CD4-positive, CD25-positive, alpha-beta regulatory T cell (primary cell): ENCODE measurements at places on chromosomes 1 and 21.

GRCh38 chr1:17914987-17915386, 159.9 kb downstream of the ACTL8 start:
- DNase-seq = no peak

GRCh38 chr1:87615901-87616300, 287.2 kb downstream of the LMO4 start:
- DNase-seq = no peak

- no peak for DNase-seq
Observed at GRCh38 chr1:192826791-192827546, 18.1 kb downstream of the RGS2 start.

GRCh38 chr1:206005234-206005633, 2.0 kb upstream of the RAB7B start:
- no peak for DNase-seq

DNA sequence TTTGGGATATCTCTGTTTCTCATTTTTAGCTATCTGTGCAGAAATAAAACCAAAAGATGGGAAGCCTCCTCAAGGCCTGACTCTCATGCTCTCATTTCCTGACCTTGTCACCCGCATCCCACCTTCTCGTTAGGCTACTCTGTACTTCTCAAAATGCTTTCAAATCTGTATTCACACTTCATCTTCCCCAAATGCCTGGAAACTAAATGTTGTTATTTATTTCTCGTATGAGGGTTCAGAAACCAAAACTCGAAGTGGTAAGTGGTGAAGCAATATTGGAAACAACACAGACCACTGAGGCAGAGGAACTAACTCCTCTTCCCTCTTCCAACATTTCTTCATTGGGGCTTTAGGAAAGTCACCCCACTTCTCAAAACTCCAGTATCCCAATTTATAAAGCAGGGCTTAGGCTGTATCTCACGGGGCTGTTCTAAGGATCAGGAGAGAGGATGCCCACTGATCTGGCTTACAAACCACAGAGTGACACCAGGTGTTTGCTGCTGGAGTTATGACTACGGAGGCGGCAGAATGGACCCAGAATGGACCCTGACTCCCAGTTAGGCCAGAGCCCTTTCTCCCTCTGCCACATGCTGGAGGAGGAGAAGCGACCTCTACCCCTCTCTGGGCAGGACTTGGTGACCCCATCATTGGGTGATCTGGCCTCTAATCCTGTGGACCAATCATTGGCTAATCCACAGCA, 3.5 kb downstream of the SLAMF7 start:
- DNase-seq = no peak

DNA sequence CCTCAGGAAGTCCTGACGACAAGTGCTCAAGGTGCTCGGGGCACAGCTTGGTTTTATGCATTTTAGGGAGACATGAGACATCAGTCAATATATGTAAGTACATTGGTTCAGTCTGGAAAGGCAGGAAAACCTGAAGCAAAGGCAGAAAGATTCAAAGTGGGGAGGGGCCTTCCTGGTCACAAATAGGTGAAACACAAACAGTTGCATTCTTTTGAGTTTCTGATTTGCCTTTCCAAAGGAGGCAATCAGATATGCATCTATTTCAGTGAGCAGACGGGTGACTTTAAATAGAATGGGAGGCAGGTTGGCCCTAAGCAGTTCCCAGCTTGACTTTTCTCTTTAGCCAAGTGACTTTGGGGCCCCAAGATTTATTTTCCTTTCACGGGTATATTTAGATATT, 8.9 kb upstream of the RNF187 start:
- DNase-seq = no peak

- no peak for DNase-seq
Observed at GRCh38 chr21:37028570-37028969, 22.1 kb downstream of the RIPPLY3 start.

GRCh38 chr1:11805422-11806306, at the start of the genes CLCN6 and MTHFR:
TSS of gene CLCN6 (plus strand) at chr1:11806191. CDS start at chr1:11806263, 72 bp downstream.
TSS of gene MTHFR (minus strand) at chr1:11805964. CDS start at chr1:11803116, 2,848 bp downstream.
- peak; percentile 99 for DNase-seq

GRCh38 chr1:54153535-54154439, 987 bp upstream of the CDCP2 start:
- no peak for DNase-seq

- no peak for DNase-seq
Observed at GRCh38 chr21:25772686-25773085, 37.9 kb downstream of the GABPA start.

- no peak for DNase-seq
Observed at GRCh38 chr1:171654201-171654941, 1.9 kb upstream of the MYOC start.
